ENCODE measurements at places on chromosomes 5 and 9.

GRCh38 chr9:98117984-98118639 lies 910 bp downstream of the TRIM14 start:
- DNase-seq: no peak

- no peak for DNase-seq
Measured at GRCh38 chr9:32644698-32645097, 9.2 kb upstream of the TAF1L start.

- DNase-seq: no peak
Measured at GRCh38 chr9:99828417-99829176, 6.9 kb downstream of the NR4A3 start.

GRCh38 chr5:125409234-125409860 lies 662.9 kb upstream of the ZNF608 start:
- no peak for DNase-seq

DNA sequence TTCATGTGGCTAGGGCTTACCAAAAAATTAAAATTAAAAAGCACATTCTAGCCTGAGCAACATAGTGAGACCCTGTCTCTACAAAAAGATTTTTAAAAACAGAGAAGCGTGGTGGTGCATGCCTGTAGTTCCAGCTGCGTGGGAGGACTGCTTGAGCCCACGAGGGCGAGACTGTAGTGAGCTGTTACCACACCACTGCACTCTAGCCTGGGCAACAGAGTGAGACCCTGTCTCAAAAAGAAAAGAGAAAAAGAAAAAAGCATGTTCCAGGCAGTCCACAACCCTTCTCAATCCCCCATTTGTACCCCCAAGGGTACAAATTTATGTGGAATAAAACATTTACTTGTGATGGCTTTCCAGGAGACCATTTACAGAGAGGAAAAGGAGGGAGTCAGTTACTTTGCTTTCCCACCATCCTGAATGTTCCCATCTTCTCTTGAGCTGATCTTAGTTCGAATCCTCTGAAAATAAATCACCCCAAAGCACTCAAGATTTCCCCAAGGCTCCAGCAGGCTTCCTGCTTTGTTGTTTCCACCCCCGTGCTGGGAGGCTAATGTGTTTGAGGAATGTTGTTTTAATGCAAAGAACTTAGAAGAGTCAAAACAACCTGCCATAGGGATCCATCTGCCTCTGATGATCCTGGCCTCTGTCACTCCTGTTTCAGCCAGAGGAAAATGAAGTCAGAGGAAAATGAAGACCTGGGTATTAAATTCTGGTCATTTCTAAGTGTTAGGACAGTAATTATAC lies 384.7 kb downstream of the BNC2 start:
- no peak for DNase-seq

DNA sequence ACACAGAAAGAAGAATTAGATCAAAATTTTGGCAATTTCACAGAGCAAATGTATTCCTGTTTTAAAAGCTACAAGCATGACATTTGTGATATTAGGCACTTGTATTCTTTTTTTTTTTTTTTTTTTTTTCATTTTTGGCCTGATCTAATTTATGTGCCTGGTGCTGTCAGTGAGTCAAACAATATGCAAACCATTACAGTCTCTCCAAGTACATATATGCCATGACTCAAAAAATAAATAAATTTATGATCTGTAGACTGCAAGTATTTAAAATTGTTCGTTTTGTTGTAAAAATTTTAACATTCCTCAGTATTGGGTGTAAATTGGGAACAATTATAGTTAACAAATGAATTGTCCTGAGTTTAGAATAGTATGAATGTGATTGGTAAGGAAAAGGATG lies 51.4 kb downstream of the CDH9 start:
- no peak for DNase-seq

DNA sequence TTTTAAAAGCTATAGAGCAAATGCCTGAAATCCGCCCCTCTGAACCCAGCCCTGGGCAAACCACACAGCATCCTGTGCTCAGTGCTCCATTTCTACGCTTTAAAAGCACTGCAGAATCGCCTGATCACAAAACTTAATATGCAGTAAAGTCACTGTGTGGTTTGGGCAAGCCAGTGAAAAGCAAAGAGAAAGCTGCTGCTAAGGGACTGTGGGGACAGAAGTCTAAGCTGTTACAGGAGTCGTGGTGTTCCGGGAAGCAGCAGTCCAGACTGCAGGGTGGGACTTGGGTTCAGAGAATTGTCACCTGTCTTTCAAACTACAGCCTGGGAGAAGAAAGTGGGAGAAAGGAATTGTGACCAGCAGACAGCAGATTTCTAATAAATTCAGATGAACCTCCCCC lies 8.2 kb downstream of the RAPGEF1 start:
- DNase-seq: no peak

- peak; percentile 50 for DNase-seq
Measured at GRCh38 chr9:125241863-125242739, 958 bp upstream of the HSPA5 start.

- no peak for DNase-seq
Measured at GRCh38 chr5:166062719-166063118, 2228.7 kb upstream of the WWC1 start.

DNA sequence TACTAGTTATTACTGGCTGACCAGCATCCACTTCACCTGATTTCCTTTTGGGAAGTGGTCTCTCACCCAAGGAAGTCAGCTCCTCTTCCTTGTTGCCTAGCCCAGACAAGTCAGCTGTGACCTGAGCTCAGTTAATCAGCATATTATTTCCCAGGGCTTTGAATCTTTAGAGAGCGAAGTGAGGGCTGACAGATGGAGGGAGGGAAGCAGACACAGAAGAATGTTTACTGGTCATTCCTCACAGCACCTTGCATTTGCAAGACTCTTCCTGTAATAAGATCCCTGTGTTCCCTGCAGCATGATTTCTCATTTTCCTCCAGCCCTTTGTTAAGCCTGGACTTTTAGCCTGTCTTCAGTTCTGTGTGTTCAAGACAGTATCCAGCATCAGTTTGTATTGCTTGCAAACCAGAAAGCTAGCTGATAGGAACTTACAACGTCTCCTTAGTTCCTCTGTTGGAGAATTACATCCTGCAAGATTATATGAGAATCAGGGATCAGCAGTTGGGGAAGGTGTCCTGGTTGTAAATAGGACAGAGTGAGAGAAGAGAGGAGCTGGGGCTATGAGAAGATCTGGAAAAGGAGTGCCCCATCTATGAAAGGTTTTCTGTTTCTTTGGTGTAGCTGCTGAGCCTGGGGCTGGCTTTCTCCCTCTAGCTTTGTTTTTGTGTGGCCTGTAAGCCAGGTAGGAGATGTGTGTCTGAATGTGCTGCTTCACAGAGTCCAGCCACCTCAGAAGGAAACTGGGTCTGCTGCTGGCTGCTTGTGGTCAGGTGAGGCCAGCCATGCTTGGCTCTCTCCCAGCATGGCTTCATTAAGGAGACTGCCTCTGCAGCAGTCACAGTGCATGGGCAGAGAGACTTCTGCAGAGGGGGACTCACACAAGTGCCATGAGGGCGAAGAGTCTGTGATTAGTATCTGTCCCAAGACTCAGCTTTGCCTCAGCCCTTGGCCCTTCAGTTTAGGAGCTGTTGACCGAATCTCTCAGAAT lies 50.3 kb downstream of the MAN2A1 start:
- no peak for DNase-seq

DNA sequence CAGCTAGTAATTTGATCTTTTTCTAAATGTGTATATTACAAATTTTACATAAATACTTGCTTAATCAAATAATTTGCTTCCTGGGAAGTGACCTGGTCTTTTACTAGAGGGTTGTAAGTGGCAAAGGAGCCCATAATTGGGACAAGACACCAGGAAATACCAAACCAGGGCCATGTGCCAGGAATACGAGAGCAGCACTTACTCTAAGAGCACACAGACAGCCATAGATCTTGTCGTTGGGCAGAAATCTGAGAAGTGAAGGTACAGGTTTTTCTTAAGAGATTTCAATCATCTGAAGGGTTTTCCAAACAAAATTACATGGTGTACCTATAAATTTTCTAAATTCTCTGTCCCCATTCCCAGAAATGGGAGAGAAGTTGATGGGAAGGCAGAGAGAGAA lies 179.3 kb downstream of the HINT1 start:
- no peak for DNase-seq

DNA sequence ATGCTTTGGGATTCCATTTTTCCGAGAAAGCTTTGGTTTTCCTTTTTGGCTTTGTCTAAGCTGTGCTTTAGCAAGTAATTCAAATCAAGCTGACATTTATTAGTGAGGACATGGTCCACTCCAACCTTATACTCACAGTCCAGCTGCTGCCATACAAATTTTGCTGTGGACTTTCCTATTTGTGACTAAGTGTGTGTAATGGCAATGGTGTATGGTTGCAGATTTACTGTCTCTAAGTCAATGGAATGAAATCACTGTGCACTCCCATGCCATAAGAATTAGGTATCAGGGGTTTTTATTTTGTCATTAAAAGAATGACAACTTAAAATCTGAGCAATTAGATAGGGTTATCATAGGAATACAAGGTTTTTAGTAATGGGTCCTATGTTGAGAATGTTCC lies 530.0 kb downstream of the CCDC171 start:
- no peak for DNase-seq

- no peak for DNase-seq
Measured at GRCh38 chr5:158758675-158759074, 341.0 kb downstream of the EBF1 start.

DNA sequence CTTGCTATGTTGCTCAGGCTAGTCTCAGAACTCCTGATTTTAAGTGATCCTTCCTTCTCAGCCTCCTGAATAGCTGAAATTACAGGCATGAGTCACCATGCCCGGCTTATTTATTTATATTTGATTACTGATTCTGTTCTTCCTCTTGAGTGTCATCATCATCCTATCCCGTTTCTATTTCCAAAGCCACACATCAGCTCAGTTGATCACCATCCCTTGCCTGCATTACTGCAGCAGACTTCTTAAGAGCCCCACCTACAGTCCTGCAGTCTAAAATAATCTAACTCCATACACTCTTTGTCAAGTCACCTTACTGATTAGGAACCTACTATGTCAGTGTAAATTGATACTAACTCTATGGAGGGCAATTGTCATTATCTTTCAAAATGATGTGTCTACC lies 138.9 kb upstream of the RAI14 start:
- DNase-seq: no peak

DNA sequence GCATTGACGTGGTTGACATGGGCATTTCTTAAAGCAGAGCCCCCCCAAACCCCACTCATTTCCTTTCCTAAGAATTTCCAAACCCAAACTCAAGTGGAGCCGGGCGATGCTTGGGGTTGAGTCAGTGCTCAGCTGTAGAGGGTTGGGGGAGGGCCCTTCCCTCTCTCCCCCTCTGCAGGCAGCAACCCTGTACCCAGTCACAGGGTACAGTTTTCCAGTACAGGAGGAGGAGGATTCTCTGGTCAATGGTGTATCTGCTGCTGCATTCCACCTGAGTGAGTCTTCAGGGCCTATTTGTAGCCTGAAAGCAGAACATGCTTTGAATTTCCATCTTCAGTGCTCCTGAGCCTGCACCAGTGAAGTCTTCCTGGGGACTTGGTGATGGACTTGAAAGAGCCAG lies 55.8 kb downstream of the ENTREP1 start:
- no peak for DNase-seq

- no peak for DNase-seq
Measured at GRCh38 chr9:18017136-18017535, 438.3 kb downstream of the SH3GL2 start.

GRCh38 chr5:180632768-180633167 lies 16.6 kb downstream of the FLT4 start:
- no peak for DNase-seq

GRCh38 chr5:150516011-150516410 lies 8.1 kb downstream of the NDST1 start:
- no peak for DNase-seq

GRCh38 chr9:94772144-94772543 lies 45.6 kb downstream of the AOPEP start:
- DNase-seq: no peak

DNA sequence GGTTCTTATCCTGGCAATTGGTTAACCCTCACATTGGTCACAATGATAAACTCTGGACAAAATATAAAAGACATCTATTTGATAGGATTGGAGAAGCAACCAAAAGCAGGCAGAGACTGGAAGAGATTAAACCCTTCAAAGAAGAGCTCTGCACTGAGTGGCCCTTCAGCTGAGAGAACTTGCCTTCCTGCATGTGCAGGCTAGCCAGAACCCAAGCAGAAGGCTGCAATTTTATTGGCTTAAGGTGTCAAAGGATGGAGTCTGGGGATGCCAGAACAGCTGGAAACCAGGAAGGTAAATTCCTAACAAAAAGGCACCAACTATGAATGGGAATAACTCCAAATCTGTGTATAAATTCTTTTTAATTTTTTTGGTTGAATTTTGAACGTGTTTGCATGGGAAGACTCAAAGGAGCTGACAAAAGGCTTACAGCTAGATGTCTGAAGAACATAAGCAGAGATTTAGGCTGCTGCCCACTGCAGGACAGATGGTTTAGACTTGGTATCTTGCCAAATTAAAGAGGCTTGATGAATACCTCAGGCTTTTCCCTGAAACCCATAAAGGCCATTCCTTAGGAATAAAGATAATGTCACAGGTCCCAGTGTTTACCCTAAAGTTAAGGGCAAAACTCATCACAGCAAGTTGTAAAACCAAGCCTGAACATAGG lies 66.3 kb downstream of the NR2F1 start:
- DNase-seq: no peak

DNA sequence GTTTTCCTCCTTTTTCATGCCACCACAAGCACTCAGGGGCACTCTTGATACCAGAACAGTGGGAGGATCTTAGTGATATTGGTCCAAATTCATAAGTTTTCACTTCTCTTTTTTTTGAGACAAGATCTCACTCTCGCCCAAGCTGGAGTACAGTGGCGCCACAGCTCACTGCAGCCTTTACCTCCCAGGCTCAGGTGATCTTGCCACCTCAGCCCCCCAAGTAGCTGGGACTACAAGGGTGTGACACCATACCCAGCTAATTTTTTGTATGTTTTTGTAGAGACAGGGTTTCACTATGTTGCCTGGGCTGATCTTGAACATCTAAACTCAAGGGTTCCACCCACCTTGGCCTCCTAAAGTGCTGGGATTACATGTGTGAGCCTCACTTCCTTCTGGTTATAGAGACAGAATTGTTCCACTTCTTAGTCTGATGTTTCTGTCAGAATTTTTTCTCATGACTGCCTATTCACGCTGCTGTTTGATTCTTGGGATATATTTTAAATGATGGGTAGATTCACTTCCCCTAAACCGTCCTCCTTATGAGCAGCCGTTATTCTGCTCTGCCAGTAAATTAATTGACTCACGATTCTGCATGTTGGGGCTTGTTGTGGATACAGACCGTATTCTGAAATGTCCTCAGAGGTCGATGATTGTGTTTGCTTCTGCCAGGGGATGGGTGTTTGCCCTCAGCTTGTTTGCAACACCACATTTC lies 30.8 kb downstream of the MTAP start:
- DNase-seq: no peak

- no peak for DNase-seq
Measured at GRCh38 chr5:67010684-67011409, 185.8 kb downstream of the CD180 start.

All from dorsolateral prefrontal cortex (tissue), 122 donors.